ENCODE measurements at places on chromosomes 5 and 9.

DNA sequence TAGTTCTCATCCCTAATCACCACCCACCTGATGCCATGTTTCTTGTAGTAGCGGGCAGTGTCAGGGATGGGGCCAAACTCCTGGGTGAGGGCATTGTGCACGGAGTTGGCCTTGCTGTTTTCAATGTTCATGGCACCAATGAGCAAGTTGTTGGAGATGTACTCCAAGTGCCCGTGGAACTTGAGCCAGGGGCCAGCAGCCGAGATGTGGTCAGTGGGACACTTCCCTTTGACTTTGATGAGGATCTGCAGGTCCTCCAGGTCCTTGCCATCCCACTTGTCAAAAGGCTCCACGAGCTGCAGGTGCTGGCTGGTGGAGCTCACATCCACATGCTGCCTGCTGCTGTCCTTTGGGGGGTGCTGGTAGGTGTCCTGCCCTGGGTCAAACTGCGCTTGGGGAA is 162.2 kb upstream of the SV2C start:
- no peak for DNase-seq

DNA sequence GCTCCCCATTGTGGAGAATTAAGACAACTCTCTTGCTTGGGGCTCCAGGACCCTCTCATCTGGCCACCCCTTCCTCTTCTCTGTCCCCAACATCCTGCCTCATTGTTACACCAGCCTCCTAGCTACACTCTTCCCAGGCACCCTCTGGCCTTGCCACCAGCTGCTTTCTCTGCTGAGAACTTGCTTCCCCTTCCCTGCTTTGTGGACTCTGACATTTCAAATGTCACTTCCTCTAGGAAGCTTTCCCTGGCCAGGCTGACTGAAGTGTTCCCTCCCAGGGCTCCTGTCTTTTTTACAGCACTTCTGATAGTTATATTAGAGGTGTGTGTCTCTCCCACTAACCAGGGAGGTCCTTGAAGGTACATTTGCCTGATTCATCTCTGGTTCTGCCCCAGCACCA is 194.0 kb upstream of the KLF4 start:
- no peak for DNase-seq

DNA sequence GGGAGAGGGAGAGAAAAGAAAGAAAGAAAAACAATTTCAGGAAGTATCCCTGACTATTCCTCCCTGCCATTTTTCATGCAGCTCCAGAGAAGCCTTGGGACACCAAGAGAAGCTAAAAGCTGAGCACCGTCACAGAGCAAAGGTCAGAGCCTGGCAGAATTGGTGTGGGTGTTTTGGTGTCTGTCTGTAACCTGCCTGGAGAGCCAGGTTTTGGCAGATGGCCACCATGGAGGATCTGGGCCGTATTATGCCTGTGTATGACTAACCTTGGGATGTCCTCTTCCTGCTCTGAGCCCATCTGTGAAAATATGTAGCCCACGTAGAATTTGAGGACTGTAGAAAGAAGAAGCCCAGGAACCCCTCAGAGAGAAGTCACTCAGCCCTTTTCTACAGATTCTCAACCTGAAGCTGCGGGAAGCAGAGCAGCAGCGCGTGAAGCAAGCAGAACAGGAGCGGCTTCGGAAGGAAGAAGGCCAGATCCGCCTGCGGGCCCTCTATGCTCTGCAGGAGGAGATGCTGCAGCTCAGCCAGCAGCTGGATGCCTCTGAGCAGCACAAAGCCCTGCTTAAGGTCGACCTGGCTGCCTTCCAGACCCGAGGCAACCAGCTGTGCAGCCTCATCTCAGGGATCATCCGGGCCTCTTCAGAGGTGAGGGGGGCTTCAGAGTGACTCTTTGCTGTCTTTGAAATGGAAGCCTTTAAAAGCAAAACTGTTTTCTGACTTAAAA is 18.8 kb downstream of the GLE1 start:
- peak; percentile 62 for DNase-seq

DNA sequence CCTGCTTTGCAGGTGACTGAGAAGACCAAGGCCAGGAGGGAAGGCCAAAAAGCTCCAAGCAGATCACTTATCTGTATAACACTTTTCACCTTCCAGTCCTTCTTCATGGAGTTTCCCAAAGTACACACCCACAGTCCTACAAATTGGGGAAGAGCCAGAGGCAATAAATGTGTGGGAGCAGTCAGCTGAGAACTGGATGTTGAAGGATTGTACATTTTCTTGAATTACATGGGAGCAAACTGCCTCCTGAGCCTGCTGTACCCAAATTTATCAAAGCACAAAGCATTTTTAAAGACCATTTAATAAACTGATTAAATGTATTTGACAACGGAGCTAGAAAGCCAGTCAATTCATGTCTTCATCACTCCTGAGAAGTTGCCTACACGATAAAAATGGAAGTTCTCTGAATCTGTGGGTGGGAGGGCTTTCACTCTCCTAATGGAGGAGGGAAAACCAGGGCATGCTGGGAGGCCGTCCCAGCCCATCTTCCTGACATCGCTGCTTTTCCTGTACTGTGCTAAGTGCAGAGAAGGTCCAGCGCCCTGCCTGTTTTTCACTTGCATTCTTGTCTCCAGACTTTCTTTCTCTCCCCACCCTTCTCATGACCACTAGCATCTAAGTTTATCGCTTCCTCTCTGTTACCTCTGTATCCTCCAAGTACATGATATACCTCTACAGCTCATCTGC is 79.0 kb downstream of the KCNIP1 start:
- DNase-seq: no peak

- DNase-seq: peak; percentile 16
These were observed 447 bp downstream of the CRAT start for GRCh38 chr9:129109952-129110739.

DNA sequence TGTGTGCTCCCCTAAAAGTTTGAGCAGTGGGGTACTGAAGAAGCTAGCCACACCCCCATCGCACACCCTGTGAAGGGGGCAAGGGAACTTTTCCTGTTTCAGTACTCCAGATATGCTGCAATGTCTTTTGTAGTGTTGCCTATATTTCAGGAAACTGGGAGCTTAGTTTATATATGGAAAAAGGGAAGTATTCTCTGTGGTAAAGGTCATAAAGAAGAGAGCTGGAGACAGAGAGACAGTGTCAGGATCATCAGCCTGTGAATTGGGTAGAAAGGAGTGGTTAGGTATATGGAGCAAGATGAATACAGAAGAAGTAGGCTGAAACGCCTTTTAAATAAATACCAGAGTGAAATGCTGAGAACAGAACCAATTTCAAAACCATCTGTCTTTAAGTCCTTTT is 82.2 kb upstream of the C9orf72 start:
- DNase-seq: no peak

DNA sequence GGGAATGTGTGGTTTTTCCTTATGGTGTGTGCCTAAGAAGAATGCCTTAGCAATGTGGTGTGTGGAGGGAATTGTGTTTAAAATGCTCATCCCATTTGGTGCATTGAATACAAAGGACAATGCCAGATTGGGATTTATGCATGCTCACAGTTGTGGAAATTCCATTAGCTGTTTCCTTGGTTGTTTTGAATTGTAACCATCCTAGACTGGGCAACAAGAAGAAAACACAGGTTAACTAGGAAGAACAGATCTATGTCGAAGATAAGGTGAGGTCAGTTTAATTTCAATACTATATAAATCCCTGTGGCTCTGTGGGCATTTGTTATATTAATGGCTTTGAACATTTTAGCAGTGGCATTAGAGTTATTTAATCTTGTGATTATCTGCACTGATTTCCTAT is 266.8 kb downstream of the MAT2B start:
- DNase-seq: no peak

DNA sequence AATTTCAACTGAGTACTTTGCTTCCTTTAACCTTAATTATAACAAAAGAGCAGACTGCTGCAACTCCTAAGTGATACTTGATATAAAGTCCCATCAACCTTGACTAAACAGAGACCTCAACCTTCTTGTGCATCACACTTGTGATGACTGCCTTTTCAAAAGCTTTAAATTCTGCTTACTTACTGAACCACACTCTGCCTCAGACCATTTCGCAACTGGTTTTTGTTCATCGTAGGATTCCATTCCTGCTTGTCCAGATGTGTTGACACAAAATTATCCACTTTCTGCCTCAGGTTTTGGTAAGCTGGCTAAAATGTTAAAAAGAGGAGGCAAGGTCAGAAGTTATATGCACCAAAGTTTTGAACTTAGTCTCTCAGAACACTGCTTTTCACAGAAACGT is 3.5 kb downstream of the BOD1 start:
- DNase-seq: peak; percentile 72

GRCh38 chr5:72433522-72433921 is 73.7 kb downstream of the ZNF366 start:
- no peak for DNase-seq

DNA sequence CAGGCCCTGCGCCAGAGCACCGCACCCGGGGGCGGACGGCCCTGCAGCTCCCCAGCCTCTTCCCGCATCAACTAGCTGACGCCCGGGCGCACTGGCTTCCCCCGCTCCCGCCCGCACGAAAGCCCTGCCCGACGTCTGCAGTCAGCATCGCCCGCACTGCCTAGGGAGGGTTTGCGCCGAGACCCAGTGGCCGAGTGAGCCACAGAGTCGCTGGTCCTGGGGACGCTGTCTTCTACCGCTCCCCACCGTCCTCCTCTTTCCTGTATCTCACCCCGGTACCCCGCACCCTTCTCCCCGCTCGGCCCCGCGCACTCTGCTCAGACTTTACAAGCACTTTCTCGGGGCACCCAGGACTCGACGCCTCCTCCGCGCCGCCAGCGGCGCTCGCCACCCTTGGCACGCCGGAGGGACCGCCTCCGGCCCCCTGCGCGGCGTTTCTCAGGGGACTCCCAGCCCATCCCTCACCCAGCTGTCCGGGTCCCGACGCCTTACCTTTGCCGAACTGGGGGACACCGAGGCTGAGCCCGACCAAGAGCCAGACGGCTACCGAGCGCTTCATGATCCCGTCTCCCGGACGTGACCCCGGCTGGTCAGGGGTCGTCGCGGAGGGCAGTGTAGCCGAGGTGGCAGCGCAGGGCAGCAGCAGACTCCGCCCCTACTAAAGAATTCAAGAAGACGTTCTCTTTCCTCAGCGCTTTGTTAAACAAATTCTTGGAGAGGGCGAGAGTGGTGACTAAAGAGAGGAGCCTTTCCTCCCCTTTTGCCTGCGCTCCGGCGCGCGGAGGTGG is 670 bp downstream of the EDIL3 start:
- peak; percentile 67 for DNase-seq

GRCh38 chr9:5957166-5957565 is 58.3 kb downstream of the RANBP6 start:
- DNase-seq: no peak

GRCh38 chr5:138352722-138353559 is 456 bp downstream of the KDM3B start:
- DNase-seq: peak; percentile 51

GRCh38 chr5:157351802-157352092 is 85.8 kb downstream of the CYFIP2 start:
- DNase-seq: no peak

GRCh38 chr9:89436963-89437625 is 60.8 kb downstream of the SEMA4D start:
- no peak for DNase-seq

- no peak for DNase-seq
These were observed 86.9 kb upstream of the ALDH1B1 start for GRCh38 chr9:38305582-38305981.

GRCh38 chr5:133969654-133970324 is 1.4 kb upstream of the C5orf15 start:
- peak; percentile 68 for DNase-seq

DNA sequence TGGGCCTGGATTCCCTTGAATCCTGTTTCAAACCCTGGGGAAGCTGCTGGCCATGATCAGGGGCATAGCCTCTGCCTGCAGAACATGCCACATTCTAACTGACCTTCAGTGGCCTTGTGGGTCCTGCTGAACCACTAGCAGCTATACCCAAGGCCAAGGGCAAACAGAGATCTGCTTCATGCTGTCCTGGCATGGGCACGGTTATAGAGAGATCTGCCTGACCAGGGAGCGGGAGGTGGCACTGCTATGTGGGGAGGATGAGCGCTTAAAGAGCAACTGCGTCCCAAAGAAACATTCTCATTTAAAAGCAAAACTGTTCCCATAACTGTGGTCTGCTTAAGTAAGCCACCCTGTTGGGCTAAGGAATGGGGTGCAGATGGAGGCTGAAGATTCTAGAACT is 36.5 kb upstream of the SYNPO start:
- no peak for DNase-seq

DNA sequence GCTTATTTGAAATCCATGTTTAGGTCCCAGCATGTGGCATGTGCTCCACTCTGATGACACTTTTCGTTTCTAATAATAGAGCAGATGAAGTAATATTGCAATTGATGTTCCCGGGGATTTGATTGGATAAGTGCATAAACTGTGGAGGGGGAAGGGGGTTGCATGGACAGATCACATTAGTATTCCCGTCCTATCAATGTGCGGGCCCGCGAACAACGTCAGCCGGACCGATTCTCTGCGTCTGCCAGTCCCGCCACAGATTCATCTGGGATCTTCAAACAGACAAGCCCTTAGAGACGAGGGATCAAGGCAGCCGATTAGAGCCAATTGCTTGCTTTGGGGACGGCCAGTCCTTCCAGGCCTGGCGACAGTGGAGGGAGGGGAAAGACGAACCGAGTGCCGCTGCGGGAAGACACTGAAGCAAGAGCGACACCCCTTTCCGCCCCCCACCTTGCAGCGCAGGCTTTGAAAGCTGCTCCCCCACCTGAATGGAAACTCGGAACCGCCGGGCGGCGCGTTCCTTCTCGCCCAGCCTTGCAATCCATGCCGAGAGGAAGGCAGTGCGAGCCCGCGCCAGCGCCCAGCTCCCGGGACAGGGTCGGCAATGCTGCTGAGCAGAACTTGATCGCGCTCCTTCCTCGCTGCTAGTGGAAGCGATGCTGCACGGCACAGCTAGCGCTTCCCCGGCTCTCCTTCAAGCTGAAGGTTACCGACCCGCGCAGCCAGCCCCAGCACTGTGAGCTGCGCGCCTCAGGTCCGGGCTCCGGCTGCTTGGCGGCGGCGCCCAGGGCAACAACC is at the start of gene RGS7BP:
Gene RGS7BP (plus strand): TSS at position 247 of the 798 bp plus-strand sequence. CDS start 610 bp downstream, outside the sequence.
- peak; percentile 42 for DNase-seq

GRCh38 chr9:95935861-95936578 is 60.5 kb downstream of the ERCC6L2 start:
- no peak for DNase-seq

GRCh38 chr5:83343299-83343698 is 128.2 kb upstream of the VCAN start:
- no peak for DNase-seq

DNA sequence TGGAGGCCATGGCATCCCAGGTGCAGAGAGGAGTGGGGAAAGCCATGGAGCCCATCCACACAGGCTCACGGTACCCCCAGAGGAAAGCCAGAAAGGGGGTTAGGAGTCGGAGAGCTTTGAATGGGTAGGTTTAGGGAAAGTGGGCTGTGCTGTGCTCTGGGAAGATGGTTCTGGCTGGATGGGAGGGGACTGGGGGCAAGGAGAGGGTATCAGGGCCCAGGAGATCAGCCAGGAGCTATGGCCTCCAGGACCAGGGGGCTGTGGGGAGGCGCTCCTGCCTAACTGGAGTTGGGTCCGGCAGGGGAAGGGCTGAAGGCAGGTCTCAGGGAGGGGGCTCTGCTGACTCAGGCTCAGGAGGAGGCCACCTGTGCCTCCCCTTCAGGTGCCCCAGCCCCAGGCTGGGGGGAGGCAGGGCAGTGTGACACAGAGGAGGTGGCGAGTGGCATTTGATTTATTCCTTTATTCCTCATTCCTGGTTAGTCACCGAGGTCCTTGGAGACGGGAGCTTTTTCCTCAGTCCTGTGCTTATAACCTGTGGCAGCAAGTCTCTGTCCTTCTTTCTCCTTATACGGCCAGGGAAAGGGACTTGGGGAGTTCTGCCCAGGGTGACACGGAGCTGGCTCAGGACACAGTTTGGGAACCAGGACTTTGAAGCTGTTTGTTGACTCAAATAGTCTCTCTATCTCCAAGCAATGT is 60.8 kb downstream of the TSTD2 start:
- DNase-seq: no peak

GRCh38 chr5:74409166-74409706 is 231.3 kb downstream of the ENC1 start:
- no peak for DNase-seq

GRCh38 chr9:14441976-14442651 is 128.2 kb upstream of the NFIB start:
- no peak for DNase-seq

Data from iris pigment epithelial cell (primary cell).